ENCODE measurements at places on chromosomes 4 and X.

- DNase-seq, result no peak
These were observed 298.1 kb downstream of the INPP4B start for GRCh38 chr4:142547974-142548373.

GRCh38 chr4:186586205-186586604, 30.8 kb upstream of the MTNR1A start:
- DNase-seq, result no peak

GRCh38 chr4:14929669-14930068, 72.6 kb upstream of the CPEB2 start:
- no peak for DNase-seq

GRCh38 chr4:71841336-71841735, 57.5 kb upstream of the GC start:
- DNase-seq, result no peak
